Activated T-cell treated with anti-CD3 and anti-CD28 coated beads, Interleukin-2, amount 50 U/mL, for 72 hours (primary cell): ENCODE measurements at places on chromosomes 5 and 9.
A peak's percentile ranks its signal among the peaks of the same experiment; 100 is the strongest.

DNA sequence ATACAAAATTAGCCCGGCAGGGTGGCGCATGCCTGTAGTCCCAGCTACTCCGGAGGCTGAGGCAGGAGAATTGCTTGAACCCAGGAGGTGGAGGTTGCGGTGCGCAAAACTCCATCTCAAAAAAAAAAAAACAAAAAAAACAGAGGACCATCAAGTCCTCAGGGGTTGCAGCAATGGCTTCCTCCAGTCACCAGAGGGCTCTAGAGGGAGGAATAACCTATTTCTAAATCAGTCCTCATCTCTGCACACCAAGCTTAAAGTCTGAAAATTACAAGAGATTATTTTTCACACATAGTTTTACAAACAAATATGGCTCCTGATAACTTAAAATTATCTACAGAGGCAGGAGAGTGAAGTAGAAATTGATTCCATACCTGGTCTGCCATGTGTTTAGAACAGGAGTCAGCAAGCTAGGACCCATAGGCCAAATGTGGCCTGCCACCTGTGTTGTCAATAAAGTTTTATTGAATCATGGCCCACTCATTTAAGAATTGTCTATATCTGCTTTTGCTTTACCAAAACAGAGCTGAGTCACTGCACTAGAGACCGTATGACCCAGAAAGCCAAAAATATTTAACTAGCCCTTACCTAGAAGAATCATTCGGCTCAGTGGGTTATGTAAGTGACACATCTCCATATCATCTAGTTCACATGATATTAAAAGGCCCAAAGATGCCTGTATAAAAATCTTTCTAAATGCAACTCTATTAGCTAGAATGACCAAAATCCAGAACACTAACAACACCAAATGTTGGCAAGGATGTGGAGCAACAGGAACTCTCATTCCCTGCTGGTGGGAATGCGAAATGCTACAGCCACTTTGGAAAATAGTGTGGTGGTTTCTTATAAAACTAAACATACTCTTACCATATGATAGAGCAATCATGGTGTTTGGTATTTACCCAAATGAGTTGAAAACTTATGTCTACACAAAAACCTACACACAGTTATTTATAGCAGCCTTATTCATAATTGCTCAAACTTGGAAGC is 207.7 kb downstream of the FRMD3 start:
- DNase-seq: peak; percentile 2

DNA sequence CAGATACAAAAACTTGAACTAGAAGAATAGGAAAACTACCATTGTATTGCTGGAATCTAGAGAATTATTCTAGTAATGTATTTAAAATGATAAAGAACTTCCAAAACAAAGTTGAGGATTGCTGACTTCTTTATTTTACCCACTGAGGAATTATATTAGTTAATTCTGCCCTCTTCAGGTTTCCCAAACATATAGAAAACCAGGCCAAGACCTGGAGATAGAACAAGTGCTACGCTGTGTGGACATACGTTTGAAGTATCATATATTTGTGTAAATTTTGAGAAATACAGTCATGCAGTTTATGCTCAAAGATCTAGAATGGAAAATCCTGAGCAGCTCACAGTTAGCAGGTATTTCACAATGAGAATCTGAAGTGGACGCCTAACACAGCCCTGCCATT is 162.3 kb upstream of the CYLC2 start:
- DNase-seq: no peak

GRCh38 chr5:82560969-82561368 is 282.8 kb upstream of the RPS23 start:
- no peak for DNase-seq

- no peak for DNase-seq
These were observed 80.0 kb downstream of the TMEM161B start for GRCh38 chr5:88188458-88189132.

DNA sequence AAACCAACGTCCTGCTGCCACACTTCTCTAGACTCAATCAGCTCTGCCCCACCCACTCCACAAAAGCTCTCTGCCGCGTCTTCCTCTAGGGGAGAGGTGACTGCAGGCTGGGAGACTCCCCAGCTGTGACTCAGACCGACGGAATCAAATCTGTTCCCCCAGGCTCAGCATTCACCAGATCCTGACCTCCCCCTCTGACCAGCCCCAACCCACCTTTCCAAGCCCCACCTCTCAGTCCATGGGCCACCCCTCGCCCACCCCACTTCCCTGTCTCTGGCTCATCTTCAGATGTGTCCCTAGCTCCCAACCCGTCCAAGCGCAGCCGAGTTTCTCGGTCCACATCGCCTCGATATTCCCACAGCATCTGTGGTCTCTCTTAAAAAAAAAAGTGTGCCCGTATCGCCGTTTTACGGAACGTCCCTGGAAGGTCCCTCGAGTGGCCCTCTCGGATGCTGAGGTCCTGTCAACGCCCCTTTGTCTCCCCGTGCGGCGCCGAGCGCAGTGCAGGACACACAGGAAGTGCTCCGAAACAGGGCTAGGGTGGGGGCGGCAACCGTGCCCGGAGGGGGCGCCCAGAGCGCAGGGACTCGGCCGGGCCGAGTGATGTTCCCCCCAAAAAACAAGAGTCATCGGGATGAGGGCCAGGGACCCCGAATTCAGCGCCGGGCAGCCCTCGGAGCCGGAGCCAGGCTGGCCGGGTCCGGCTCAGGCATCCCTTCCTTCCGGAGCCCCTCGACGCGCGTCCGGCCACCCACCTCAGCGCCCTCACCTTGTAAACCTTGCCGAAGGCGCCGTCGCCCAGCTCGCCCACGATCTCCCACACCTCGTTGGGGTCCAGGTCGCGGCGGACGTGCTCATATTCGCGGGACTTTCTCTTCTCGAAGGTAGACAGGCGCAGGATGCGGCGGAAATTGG is 649 bp downstream of the STK10 start:
- DNase-seq: peak; percentile 78

DNA sequence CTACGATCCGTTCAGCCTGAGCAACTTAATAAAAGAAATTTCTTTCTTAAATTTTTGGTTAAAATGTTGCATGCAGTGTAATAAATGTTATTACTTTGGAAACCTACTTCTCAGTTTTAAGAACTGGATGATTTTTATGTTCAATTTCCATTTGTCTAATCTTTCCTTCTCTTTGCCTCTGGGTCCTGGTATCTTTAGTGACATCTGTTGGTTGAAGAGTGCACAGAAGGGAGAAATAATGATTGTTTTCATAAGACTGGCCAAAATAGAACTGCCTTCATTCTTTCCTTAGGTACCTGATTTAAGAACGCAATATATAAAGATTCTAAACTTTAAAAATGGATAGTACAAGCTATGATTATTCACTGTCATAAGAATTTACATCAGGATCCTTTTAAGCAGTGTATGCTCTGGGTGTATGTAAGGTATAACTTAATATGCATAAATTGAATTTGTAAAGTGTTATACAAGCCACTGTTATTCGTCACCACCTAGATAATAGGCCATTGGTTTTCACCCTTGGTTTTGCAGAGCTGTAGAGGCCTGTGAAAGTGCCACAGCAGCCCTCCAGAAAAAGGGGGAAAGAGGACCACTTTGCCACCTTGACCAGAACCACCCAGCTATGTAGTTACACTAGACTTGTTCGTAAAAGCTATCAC is 82.8 kb upstream of the TLX3 start:
- no peak for DNase-seq

DNA sequence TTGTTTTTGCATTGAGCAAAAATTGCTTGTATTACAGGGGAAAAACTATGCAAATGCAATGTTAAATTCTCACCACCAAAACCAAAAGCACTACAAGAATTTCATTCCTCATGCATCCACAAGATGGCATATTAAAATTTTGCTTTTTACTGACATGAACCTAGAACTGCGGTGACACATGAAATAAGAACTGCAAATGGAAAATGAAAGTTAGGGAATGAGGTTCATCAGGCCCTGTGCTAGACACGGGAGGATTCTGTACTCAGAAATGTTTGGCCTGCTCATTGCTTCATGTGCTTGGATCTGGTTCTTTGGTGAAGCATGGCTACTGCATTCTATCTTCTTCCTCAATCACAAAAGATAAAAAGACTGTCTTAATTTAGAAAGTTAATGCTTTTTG is 9.1 kb upstream of the RFK start:
- DNase-seq: peak; percentile 26

DNA sequence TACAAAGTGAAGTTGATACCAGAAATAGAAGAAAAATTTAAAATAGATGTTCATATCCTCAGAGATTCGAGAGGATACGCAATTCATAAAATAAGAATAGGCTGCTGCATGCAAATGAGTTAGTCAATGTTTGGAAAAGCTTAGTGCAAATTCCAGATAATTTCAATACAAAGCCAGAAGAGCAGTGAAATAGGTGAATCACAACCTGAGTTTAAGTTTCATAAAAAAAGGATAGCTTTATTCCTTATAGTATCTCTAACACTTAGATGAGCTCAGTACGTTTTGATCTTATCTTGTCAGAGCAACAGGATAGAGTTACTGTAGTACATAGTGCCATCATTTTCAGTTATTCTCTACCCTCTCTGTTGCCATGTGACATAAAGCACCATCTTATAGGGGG is 653.4 kb upstream of the ZNF608 start:
- DNase-seq: no peak

- peak; percentile 67 for DNase-seq
These were observed 300.7 kb downstream of the MLLT3 start for GRCh38 chr9:20321423-20322082.

DNA sequence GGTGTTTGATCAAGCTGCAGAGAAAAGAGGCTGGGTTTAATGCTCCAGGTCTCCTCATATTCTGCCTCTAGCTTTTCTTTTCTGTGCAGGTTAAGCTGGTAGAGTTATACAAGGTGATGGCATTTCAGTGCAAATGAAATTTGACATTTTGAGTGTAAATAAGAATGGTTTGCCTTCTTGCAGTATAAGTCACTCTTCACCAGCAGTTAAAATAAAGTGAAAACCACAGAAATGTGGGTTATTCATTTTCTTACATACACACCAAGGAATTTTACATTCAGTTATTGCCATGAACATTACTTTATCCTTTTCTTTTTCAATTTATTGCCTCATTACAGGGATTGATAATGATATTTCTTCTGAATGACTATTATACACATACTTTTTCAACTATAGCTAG is 337.5 kb upstream of the PCSK5 start:
- no peak for DNase-seq

- no peak for DNase-seq
These were observed 32.9 kb downstream of the PTCD2 start for GRCh38 chr5:72353046-72353445.

- no peak for DNase-seq
These were observed 21.3 kb downstream of the SLC12A7 start for GRCh38 chr5:1090538-1090937.

GRCh38 chr5:129460672-129460935 is 506 bp downstream of the ADAMTS19 start:
- DNase-seq: no peak

- no peak for DNase-seq
These were observed 5.5 kb upstream of the ENTREP1 start for GRCh38 chr9:69319324-69320025.

GRCh38 chr5:78602400-78602799 is 46.2 kb downstream of the LHFPL2 start:
- DNase-seq: no peak

DNA sequence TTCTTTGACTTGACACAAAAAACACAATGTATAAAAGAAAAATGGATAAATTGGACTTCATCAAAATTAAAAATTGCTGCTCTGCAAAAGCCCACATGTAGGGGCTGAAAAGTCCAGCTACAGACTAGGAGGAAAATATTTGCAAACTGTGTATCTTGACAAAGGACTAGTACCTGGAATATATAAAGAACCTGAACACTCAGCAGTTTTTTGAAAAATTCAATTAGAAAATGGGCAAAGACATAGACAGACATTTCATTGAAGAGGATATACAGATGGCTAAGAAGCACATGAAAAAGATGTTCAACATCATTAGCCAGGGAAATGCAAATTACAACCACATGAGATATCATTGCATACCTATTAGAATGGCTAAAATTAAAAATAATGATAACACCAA is 18.5 kb upstream of the TAL2 start:
- DNase-seq: no peak
